Cortex of kidney (tissue), 1 donor: ENCODE measurements at places on chromosomes 6 and 20.

DNA sequence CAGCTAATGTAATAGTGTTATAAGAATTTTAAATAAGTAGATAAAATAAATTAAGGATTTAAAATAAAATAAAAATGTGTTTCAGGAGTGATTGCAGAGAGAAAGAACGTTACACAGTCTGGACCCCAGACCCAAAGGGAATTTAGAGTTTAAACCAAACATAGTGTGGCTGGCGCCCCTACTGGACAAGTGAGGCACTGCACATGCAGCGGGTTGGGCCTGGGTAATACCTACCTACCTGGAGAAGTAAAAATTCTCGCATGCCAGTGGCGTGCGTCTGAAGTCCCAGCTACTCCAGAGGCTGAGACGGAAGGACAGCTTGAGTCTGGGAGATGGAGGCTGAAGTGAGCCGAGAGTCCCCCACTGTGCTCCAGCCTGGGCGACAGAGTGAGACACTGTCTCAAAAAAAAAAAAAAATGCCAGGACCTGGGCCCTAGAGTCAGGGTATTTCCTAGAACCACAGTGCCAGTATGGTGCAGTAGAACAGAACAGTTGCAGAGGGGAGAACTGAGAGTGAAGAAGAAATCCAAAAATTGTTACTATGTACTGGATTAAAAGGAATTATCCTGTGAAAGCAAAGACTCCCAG is 71.4 kb upstream of the TCF21 start:
- no peak for DNase-seq

DNA sequence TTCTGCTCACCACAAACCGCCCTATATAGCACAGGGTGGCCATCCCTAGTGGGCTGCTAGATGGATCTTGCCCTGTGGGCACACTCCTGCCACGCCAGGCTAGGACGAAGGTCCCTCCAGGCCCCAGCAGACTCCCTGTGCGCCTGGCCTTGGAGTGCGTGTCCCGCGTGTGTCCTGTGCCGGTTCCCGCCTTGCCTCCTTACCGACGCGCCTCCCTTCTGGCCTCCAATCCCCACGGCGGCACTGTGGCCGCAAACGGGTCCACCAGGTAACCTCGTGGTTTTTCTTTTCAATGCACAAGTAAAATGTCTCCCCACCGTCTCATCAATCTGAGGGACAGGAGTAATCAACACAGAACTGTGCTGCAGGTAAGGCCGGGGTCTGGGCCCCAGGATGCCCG is 133.8 kb upstream of the PHACTR3 start:
- DNase-seq: no peak

- DNase-seq: no peak
These were observed 119.9 kb upstream of the MAFB start for GRCh38 chr20:40808936-40809335.

- no peak for DNase-seq
These were observed at the start of gene CRIP3 for GRCh38 chr6:43308101-43308989. TSS of gene CRIP3 (minus strand) at chr6:43308826. CDS start at chr6:43308792, 34 bp downstream.

GRCh38 chr6:47681201-47681990 is 17.0 kb upstream of the ADGRF4 start:
- DNase-seq: no peak

DNA sequence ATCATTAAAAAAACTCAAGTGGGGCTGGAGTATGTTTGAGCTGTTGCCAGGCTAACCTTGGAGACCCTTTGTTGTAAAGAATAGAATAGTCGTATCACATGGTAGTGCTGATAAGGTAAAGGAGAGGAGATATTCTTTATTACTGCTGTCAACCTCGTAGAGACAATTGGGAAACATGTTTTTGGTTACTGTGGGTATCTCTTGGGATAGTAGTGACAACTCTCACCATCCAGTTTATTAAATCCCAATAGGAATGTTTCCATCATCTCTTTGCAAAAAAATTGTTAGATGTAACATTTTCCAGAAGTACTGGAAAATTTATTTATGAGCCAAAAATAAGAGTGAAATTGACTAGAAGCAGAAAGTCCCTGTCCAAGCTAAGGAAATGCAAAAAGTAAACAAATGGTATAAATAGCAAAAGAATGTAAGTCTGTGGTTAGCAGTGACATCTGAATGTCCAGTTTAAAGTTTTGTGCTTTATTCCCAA is 829.3 kb upstream of the CITED2 start:
- no peak for DNase-seq

DNA sequence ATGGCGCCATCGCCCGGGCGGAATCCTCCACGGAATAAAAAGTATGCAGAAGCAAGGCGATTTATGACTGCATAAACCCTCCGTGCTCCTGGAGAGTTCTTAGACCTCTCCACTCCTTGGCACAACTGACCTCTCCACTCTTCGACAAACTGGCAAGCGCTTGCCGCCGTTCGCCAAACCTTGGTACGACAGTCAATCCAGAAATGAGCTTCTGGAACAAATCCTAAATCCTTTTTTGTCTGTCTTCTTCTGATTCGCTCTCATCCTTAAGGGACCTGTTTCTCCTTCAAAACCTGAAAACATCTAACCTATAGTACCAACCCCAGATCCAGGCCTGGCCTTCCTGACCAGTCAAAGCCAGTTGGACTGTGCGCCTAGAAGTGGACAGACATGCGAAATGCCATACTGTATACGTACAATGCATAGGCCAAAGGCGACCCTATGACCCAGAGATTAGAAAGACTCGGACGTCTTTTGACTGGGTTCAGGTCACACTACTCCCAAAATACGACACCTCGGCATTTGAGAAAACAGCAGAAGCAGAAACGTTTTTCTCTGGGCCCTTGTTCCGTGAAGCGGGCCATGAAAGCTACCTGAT is 59.4 kb downstream of the TRIM27 start:
- no peak for DNase-seq

DNA sequence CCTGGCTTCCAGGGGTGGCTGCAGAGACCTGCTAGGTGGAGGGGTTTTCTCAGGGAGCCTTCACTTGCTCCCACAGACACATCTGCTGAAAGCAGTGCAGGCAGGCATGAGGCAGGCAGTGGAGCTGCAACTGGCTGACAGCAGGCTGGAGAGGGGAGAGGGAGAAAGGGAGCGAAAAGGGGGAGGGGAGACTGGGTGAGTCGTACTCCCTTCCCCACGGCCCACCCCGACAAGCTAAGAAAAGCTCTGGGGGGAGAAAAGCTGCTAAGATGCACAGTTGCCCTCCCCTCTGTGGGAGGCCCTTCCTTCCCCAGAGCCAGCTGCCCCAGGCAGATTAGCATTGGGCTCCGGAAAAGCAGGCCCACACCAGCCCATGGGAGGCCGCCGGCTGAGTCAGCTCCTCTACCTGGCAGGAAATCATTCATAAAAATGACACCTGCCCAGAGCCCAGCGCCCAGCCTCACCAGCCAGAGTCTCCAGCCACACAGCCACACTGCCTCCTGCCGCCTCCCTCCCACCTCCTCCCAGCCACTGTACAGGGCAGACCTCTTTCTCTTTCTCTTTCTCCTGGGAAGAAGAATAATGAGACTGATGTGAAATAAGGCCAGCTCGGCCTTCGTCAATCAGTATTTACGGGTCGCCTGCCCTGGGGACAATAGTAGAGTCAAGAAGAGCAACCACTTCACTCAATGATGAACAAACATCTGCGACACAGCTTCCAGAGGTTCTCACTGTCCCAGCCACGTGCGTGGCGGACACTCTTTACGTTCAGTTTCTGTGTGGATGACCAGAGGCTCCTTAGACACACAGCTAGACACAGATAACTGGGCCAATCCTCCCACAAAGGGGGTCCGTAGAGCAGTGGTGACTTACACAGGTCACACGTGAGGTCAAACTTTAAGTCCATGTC is 7.7 kb upstream of the C20orf203 start:
- no peak for DNase-seq

- no peak for DNase-seq
These were observed 25.0 kb upstream of the NELFCD start for GRCh38 chr20:58956078-58956477.

GRCh38 chr6:53311586-53311935 is 37.2 kb downstream of the ELOVL5 start:
- DNase-seq: no peak

GRCh38 chr6:145420599-145420998 is 314.7 kb downstream of the EPM2A start:
- no peak for DNase-seq

DNA sequence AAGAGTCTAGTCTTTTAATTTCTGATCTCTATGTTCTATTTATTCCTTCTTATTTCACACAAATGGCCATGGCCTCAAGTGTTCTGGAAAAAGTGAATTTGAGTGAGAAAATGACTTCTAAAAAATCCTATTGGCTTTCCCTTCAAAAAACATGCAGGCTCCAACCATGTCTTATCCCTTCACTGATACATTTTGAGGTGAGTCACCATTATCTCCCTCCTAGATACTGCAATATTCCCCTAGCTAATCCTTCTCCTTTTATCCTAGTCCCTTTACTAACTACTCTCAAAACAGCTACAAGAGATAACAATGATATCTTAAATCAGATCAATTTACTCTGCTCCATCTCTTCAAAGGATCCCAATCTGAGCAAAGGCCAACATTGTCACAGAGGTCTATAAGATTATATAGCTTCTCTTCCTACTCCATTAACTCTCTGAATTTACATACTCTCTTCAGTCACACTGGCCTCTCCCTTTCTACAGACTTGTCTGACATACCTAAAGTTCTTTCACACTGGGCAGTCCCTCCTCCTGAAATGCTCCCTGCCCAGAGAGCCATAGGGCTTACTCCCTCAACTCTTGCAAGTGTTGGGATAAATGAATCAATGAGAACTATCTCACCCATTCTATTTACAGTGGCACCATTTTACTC is 129.2 kb downstream of the TENT5A start:
- no peak for DNase-seq

DNA sequence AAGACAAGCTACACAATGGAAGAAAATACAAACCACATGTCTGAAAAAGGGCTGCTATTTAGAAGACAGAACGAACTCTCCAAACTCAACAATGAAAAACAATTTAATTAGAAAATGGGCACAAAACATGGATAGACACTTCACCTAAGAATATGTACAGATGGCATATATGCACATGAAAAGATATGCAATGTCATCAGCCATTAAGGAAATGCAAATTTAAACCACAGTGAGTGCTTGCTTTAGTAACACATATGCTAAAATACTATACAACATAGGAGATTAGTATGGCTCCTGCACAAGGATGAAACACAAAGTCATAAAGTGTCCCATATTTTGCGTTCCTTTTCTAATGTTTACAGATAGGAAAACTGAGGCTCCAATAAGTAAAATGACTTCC is 60.4 kb upstream of the FAM83B start:
- no peak for DNase-seq

DNA sequence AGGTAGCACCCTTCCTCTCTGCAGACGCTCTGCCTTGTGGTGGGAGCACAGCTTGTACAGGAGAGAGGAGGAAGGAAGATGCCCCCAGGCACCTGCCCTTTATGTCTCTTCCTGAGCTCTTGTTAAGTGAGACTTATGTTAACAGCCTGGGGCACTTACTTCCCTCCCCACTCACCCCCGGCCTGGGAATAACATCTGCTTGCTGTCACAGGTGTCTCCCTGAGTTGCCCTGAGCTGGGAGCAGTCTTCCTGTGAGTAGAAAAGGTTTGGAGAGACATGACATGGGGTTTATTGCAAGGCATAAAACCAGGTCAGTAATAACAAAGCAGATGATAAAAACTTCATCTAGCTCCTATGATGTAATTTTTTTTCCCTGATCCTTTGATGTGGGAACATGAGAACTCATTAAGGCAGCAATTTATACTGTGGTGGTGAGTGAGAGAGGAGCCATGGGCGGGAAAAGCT is 1.9 kb downstream of the SSTR4 start:
- DNase-seq: no peak

DNA sequence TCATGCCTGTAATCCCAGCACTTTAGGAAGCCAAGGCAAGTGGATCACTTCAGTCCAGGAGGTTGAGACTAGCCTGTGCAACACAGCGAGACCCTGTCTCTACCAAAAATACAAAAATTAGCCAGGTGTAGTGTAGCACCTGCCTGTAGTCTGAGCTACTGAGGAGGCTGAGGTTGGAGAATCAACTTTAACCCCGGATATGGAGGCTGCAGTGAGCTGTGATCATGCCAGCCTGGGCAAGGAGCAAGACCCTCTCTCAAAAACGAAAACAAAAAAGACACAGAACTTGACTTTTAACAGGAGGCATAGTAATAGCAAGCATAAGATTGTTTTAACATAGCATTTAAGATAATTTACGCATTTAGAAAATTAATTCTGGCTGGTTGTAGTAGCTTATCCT is 32.5 kb downstream of the MYB start:
- no peak for DNase-seq

DNA sequence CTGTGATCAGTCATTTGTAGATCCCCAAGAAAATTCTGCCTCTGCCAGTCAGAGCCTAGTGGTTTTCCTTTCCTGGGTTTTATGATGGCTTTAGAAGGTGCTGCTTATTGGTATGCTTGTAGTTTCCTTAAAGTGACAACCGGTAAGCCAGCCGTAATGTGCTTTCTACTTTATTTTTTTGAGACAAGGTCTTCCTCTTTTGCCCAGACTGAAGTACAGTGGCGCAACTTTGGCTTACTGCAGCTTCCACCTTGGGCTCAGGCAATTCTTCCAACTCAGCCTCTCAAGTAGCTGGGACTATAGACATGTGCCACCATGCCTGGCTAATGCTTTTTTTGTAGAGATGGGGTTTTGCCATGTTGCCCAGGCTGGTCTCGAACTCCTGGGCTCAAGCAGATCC is 23.5 kb downstream of the MCM8 start:
- no peak for DNase-seq

- no peak for DNase-seq
These were observed 556 bp downstream of the PANK2 start for GRCh38 chr20:3889489-3890397.

GRCh38 chr6:108564178-108564577 is 3.5 kb downstream of the FOXO3 start:
- no peak for DNase-seq

DNA sequence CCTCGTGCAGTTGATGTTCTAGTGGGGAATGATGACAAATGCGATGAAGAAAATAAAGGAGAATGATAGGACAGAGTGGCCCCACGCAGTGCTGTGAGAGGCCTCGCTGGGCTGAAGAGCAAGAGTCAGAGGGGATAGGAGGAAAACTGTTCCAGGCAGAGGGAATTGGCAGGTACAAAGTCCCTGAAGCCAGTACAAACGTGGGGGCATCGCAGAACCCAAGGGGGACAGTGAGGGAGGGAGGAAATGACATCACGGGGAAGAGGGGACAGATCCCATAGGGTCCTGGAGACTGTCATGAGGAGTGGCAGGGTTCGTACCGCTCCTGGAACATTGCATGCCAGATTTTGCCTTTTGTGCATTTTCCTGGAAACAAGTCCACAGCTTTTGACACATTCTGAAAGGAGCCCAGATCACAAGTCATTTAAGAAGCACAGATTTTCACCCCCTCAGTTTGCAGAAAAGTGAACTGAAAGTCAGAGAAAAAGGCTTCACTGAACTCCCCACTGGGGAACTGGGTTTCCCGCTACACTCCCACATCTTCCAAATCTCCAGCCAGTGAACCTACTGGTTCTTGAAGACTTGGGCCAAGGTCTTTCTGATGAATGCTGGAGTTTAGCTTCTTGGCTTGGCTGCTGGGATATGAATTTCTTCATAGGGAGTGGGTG is 77.0 kb downstream of the SULF2 start:
- no peak for DNase-seq
